Stimulated activated memory B cell treated with anti-CD40 and anti-IgM and Interleukin-4, amounts not matched to agents 10 μg/mL and 1 μg/mL and 100 μg/mL, for 72 hours (primary cell): ENCODE measurements at places on chromosomes 4 and X.
A peak's percentile ranks its signal among the peaks of the same experiment; 100 is the strongest.

DNA sequence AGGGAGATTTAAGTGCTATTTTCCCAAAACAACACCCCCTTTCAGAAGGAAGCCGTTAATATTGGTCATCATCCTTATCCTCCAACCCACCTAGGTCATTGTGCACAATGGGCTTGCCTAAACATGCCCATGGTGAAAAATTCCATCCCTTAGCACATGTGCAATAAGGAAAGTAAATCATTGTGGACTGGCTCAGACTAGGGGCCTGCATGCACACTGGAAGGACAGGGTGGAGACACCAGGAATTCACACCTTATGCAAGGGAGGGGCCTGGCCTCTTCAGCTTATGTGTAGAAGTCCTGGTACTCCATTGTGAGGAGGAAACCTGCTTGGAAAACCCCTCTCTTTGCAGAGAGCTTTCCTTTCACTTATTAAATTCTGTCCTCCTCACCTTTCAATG, 311.4 kb upstream of the NDST4 start:
- no peak for ATAC-seq

DNA sequence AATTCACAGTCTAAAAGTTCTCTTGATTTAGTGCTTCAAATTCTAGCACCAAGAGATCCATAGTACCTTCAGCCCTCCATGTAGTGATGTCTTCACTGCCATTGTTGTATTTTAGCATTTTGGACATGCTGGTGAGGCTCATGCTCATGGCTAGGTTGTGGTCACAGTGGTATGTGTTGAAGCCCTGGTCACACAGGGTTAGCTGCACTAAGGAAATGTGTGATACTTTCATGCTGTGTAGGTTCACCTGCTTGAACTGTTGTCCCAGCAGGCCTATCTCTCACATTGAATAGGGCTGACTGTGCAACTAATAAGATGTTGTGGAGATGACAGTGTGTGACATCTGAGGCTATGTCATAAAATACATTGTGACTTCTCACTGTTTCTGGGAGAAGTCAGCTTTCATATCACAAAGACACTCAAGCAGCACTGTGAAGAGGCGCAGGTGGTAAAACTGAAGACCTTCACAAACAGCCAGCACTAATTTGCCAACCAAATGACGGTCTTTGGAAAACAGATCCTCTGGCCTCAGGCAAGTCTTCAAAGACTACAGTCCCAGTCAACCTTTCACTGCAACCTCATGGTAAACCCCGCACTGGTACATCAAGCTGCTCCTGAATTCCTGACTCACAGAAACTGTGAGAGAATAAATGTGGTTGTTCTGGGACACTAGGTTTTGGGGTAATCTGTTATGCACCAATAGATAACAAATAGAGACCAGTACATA, 17.4 kb upstream of the ADH4 start:
- peak; percentile 8 for ATAC-seq

DNA sequence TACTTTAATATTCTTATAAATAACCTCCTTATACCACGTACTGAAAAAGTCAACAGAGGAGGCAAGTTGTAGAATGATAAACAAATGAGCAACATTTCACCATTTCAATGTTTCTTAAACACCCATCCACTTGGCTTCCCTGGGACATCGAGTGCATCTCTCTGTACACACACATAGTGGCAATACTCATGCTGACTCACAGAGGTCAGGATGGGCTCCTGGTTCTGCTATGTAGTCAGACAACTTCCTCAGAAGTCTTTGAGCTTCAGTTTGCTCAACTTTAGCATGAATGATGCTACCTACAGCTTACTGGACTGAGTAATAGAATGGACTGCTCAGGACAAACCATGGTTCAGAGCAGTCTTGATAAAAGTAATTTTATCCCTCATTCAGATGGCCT, 56.9 kb downstream of the MAD2L1 start:
- peak; percentile 47 for ATAC-seq

DNA sequence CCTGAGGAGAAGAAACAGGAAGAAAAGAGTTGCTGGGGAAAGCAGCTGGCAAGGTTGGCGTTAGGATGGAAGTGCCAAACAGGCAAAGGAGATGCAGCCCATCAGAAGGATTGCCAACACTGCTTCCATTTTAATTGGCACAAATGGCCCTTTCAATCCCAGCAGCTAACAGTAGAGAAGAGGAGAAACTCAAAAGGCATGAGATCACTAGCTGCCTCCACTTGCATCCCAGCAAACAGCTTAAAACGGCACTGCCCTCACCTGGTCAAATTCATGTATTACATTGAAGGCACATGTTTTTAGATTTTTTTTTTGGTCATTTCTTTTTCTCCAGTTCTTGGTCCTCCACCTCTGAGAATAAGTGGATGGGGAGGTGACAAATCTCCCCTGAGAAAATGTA, 14.9 kb upstream of the LOC101059915 start:
- no peak for ATAC-seq

- ATAC-seq = no peak
Observed at GRCh38 chrX:54492340-54492739, 3.7 kb downstream of the FGD1 start.

GRCh38 chrX:119015407-119016237, 41.2 kb downstream of the LONRF3 start:
- ATAC-seq = peak; percentile 90

DNA sequence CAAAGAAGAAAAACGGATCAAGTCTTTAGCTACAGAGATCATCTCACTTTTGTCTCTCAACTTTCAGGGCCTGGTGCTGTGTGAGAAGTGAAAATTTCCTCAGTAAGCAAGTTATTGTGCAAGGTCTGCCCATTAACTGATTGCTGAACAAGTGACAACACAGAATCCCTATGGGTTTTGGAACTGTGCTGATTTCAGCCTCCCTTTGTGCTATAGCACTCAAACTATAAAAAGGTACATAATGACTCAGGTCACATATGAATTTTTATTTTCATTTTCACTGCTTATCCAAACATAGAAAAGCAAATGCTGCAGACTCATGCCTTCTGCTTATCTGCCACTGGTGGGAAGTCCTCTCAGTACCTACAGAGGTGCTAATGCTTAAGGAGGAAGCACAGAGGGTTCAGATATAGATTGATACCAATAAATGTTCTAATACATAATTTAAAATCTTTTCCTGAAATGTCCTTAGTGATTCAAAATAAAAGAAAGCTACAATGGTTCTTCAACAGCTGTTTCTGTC, 576.2 kb upstream of the CT83 start:
- ATAC-seq = no peak

DNA sequence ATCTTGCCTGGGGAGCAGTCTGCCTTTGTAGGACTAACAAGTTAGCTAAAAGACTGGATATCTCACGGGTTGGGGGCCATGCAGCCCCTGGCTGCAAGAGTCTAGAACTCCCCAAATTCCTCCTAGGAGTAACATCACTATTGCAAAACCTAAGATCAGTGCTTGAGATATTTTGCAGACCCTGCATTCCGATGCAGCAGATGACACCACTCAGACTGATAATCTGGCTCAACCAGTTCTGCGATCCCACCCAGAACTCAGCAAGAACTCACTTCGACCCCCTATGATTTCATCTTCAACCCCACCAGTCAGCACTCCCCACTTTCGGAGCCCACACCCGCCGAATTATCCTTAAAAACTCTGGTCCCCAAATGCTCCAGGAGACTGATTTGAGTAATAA, 834.0 kb downstream of the C4orf33 start:
- ATAC-seq = no peak

GRCh38 chr4:4247696-4248028, 361 bp downstream of the TMEM128 start:
- no peak for ATAC-seq

DNA sequence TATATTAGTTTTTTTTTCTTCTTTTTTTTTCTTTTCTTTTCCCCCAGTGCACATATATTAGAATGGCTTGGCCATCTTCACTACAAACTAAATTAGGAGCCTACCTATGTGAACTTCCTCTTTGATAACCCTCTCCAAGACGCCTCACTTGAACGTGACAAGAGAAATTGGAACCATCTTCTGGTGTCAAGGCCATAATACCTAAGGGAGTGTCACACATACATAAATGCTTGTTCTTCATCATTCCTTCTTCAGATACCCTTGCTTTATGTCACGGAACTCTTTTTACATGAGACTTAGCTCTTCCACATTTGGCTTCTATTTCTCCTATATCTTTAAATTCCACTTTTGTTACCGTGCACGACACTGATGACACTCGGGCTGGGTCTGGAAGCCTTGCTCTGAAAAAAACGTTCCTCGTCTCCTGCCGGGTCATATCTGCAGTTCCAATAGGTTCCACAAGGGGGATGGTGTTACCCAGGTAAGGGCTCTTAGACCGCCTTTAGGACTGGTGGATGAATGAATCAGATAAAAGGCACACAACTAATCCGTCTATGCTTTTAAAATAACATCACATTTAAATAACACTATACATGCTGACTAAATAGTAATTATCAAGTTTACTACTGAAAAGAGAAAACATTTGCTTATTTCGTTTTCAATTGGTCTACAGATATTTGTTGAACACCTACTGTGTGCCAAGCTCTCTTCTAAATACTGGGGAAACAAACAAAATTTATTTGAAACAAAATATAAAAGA, 19.9 kb downstream of the DGAT2L6 start:
- ATAC-seq = peak; percentile 53

GRCh38 chrX:38044701-38045100, 38.3 kb downstream of the SYTL5 start:
- ATAC-seq = no peak

DNA sequence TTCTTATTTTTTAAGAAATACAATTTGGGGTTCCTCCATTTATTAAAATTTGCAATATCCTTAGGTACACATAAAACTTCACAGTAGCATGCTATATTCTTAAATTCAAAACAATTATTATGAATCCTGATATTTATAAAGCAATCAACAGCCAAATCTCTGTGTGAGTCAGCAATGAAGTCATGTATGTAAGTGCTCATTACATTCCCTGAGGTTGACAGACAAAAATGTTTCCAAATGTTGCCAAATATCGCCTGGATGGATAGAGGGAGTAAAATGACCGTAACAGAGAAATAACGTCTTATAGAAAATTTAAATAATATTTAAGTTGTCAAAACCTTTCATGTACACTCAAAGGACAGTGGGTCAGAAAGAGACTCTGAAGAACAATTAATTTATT, 220.0 kb downstream of the PCDH18 start:
- ATAC-seq = no peak
